ENCODE measurements at places on chromosomes 2 and 18. TPM values are rescaled to one million over a fixed set of nuclear protein-coding genes. Genes with fewer than 3 reads are reported as not detected.

UPP2 gene
- not detected for total RNA-seq

DNA sequence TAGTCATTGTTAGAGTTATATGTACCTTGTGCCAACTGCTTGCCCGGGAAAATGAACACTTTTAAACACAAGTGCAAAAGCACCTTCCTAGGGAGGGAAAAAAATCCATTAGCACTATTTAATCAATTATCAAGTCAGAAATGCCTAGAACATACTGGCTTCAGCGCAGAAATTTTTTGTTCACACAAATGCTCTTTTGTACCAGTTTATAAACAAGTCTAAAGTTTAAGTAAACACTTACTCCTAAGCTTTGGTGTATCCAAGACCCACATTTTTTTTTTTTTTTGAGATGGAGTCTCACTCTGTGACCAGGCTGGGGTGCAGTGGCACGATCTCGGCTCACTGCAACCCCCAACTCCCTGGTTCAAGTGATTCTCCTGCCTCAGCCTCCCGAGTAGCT lies 30.6 kb downstream of the GFPT1 start:
- DNase-seq, result no peak

DNA sequence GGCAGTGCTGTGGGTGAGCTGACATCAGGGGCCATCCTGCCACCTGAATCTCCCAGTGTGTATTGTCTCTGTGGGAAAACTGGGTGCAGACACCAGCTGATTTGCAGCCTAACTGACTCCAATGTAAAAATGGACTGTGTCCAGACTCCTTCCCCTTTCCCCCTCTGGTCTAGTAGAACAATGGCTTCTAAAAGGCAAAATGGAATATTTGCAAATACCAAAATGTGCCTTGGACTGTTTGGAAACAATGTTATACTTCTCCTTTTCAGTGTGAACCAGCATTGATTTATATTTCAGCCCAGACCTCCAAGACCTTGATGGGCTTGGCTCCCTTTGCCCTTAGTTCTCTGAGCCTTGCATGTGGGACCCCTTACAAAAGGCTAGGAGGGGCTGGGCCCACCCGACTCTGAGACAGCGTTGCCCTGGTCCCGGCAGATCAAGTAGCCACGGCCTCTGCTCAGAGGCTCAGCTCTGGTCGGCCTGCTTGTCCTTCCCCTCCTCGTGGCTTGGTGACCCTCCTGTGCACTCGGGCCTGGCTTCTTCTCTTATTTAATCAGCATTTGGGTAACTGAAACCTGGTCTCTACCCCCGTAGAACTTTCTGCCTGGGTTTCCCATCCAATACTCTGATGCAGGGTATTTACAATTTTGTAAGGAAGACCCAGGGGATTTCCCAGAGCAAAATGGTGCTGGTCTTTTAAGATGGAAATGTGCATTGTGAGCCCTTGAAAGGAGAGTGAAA lies 18.0 kb upstream of the ACKR3 start:
- no peak for DNase-seq

LRATD1 gene
- total RNA-seq, result 4.4 TPM

GRCh38 chr18:10124967-10125366 lies 211.2 kb downstream of the VAPA start:
- DNase-seq, result no peak

IL36B gene
- not detected for total RNA-seq

TFCP2L1 gene
- 3.8 TPM for total RNA-seq

GRCh38 chr2:113963965-113964364 lies 74.1 kb downstream of the ACTR3 start:
- DNase-seq, result no peak

CCDC148 gene
- total RNA-seq, result 0.48 TPM

All from omental fat pad (tissue), 4 donors.